Renal pelvis (tissue), 12 donors: ENCODE measurements at places on chromosomes 6 and 20.

DNA sequence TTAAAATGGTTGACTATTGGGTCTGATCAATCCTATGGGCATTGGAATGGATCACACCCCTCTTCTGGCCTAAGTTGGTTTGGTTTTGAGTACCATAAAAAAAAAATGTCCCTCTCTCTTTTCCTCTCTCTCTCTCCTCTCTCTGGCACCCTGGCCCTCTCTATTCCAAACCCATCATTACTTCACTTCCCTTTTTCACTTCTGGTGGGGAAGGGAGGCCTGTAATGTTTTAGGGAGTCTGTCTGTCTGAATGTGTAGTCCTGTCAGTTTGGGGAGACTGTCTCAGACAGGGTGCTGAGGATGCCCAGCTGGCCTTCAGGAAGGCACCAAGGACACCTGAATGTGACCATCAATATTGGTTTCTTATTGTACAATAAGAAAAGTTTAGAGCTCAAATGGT lies 165.8 kb downstream of the CD24 start:
- DNase-seq: no peak

- DNase-seq: no peak
Measured at GRCh38 chr20:61633004-61633403, 380.9 kb downstream of the CDH4 start.

DNA sequence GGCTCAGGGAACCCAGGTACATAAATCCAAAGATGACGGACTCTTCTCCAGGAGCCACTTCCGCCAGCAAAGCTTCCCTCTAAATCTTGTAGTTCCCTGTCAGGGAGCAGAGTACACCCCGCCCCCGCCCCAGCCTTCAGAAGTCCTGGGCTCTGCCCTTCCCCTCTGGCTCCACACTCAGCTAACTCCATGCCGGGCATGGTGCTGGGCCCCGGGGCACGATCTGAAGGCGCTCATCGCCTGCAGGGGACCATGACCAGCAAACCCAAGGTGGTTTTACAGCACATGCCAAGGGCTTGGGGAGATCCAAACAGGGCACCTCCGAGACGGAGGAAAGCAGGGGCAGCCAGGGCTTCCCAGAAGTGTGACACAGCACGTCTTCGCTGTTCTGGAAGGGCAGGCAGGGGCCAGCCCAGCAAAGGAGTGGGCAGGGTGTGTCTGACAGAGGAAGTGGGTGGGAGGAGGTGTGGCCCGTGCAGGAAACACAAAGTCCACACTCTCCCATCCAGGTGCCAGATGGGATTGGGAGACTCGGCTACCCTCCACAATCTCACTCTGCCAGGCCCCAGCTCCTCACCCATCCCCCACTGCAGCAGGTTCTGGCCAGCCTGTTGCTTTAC lies 41.6 kb upstream of the SLC22A2 start:
- DNase-seq: peak; percentile 4

GRCh38 chr20:8194721-8195120 lies 62.7 kb downstream of the PLCB1 start:
- DNase-seq: no peak

DNA sequence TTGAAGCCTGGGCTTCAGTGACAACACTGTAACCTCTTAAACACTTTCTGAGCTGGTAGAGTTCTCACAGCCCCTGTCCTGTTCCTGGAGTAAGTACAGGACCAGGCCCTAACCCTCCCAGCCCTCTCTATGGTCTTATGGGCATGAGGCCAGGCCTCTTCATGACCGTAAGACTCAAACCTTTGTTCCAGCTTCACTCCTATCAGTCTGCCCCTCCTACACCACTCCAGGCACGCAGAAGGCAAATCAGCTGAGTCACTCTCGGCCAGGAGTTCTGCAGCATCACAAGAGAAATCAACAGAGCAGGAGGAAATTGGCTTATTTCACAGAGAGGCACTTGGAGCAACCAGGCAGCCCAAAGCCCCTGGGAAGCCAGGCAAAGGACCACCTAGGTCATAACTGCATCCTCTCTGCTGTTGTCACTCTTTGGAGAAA lies 25.3 kb upstream of the CHD6 start:
- DNase-seq: no peak

DNA sequence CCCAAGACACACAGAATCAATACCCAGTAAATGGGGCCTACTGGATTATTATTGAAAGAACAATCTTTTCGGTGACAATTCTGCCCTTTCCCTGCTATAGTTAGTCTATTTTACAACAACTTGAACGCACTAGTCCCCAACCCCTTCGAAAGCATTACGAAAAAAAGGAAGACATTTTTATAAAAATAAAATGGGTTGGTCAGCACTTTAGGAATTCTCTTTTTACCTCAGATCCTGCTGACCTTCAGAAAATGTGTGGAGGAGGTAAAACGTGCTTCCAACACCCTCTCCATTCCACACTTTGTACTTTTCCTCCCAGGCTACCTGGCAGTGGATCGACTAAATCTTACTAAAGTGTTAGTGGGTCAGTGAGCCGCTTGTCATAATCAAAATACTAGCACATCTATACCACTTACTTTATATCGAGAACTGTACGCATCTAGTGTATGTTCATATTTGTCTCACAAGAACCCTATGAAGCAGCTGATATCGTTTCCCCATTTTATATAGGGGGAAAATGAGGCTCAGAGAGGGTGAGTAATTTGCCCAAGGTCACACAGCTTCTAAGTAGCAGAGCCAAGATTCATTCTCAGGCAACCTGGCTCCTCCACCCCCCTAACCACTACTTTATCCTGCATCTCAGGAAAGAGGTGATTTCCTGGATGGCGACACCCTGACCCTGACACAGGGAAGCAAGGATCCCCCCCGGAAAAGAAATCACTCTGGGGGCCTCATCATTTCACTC lies 10.6 kb downstream of the NFATC2 start:
- no peak for DNase-seq

GRCh38 chr6:37524025-37524969 lies 24.6 kb upstream of the CCDC167 start:
- no peak for DNase-seq

DNA sequence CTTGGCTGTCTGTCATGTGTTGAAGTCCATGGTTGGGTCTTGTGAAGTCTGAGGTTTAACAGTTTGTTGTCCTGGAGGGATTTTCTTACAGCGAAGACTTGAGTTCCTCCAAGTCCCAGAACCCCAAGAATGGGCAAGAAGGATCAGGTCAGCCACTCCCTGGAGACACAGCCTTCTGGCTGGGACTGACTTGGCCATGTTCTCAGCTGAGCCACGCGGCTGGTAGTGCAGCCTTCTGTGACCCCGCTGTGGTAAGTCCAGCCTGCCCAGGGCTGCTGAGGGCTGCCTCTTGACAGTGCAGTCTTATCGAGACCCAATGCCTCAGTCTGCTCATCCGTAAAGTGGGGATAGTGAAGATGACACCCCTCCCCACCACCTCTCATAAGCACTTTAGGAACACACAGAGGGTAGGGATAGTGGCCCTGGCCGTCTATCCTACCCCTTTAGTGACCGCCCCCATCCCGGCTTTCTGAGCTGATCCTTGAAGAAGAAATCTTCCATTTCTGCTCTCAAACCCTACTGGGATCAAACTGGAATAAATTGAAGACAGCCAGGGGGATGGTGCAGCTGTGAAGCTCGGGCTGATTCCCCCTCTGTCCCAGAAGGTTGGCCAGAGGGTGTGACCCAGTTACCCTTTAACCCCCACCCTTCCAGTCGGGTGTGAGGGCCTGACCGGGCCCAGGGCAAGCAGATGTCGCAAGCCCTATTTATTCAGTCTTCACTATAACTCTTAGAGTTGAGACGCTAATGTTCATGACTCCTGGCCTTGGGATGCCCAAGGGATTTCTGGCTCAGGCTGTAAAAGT lies 43.5 kb downstream of the SIRPA start:
- DNase-seq: no peak

GRCh38 chr6:159540883-159541282 lies 152.2 kb downstream of the SOD2 start:
- DNase-seq: no peak
